Stimulated activated CD4-positive, alpha-beta T cell treated with anti-CD3 and anti-CD28 coated beads, Interleukin-12 subunit alpha, Interleukin-12 subunit beta, amount 100 ng/mL, for 4 hours (primary cell): ENCODE measurements at places on chromosomes 5 and 9.

DNA sequence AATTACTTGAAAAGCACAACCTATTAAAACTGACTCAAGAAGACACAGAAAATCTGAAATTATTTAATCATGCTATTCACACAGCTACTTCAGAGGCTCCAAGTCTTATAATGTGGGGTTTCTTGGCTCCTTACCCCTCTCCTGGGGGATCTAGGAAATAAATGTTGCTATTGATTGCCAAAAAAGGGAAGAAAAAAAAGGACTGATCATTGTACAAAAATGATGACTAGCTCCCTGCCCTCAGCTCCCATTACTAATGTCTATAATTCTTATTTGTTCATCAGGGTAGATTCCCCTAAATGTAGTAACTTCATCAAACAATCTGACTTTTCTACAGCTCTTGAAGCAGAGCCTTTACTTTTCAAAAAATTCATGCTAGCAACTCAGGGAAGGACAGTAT lies 3.3 kb upstream of the SMC5 start:
- DNase-seq, result no peak

- DNase-seq, result no peak
Observed at GRCh38 chr9:130196643-130197042, 24.4 kb downstream of the NCS1 start.

GRCh38 chr9:108869092-108869725 lies 7.1 kb downstream of the ACTL7A start:
- no peak for DNase-seq

DNA sequence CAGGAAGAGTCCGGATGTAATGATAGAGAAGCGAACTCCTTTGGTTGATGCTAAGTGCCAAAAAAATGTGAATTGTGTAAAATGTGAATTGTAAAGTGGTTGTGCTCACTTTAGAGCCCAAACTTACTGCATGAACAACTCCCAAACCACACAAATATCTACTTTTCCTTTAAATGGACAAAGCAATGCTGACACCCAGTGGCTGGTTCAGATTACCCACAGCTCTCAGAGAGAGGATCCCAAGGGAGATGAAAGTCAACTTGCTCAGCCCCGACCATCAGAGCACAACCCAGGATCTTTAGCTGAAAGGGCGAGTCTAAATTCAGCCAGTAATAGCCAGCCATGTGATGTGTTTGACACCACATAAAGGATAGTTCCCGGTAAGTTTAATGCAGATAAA lies 133.7 kb downstream of the NMUR2 start:
- no peak for DNase-seq

DNA sequence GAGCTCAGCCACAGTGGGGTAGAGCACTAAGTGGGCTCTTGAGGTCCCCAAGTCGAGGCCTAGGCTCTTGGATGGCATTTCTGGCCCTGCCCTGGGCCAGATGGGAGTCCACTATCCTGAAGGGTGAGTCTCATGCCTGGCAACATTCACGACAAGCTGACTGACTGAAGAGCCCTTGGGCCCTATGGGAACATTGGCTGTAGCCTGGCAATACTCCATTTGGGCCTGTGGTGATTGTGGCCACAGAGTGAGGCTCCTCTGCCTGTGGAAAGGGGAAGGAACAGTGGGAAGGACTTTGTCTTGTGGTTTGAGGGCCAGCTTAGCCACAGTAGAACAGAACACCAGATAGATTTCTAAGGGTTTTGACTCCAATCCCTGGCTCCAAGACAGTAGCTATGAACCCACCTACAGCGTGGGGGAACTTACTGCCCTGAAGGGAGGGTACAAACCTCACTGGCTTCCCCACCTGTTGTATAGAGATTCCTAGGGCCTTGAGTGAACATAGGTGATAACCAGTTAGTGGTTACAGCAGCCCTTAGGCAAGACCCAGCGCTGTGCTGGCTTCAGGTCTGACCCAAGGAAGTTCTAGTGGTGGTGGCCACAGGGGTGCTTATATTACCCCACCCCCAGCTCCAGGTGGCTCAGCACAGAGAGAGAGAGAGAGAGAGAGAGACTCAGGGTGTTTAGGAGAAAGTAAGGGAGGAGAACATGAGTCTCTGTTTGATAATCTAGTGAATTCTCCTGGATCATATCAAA lies 72.4 kb downstream of the KIAA0825 start:
- DNase-seq, result no peak

- DNase-seq, result no peak
Observed at GRCh38 chr9:87529671-87530070, 32.0 kb downstream of the DAPK1 start.

GRCh38 chr9:128422783-128423150 lies 2.1 kb downstream of the CERCAM start:
- DNase-seq, result no peak
